Dorsolateral prefrontal cortex (tissue), 122 donors: ENCODE measurements at places on chromosomes 4 and X. TPM values are rescaled to one million over a fixed set of nuclear protein-coding genes. Genes with fewer than 3 reads are reported as not detected.

ADAMTS3 gene
- total RNA-seq = 10.3 TPM

USP53 gene
- total RNA-seq = 14.0 TPM

HSFX4 gene
- total RNA-seq = 0.43 TPM

VCX3B gene
- not detected for total RNA-seq

F9 gene
- not detected for total RNA-seq

ZCCHC18 gene
- 6.0 TPM for total RNA-seq

RNF212 gene
- 6.3 TPM for total RNA-seq

BEND2 gene
- not detected for total RNA-seq

ASMT gene
- not detected for total RNA-seq

MAGEA2B gene
- not detected for total RNA-seq

JAKMIP1 gene
- total RNA-seq = 59.7 TPM

NEK1 gene
- total RNA-seq = 38.4 TPM

PABPC4L gene
- total RNA-seq = 0.35 TPM

AMBN gene
- not detected for total RNA-seq

TXK gene
- total RNA-seq = 3.6 TPM

ARHGAP6 gene
- total RNA-seq = 2.6 TPM

WDR45 gene
- total RNA-seq = 82.2 TPM

MAGED1 gene
- total RNA-seq = 204 TPM

CYSLTR1 gene
- 1.1 TPM for total RNA-seq

CLDN22 gene
- total RNA-seq = not detected

CXCL3 gene
- total RNA-seq = not detected

SSX2B gene
- not detected for total RNA-seq

KLF8 gene
- 8.8 TPM for total RNA-seq

HELT gene
- not detected for total RNA-seq

TMPRSS11F gene
- total RNA-seq = not detected

SLC9B1 gene
- 2.3 TPM for total RNA-seq

GAB3 gene
- total RNA-seq = 1.6 TPM

TMPRSS11D gene
- not detected for total RNA-seq

HMGB3 gene
- total RNA-seq = 14.0 TPM

GYG2 gene
- total RNA-seq = 16.3 TPM

MAGED4 gene
- 63.6 TPM for total RNA-seq

SYNPO2 gene
- total RNA-seq = 24.2 TPM

IL9R gene
- 0.44 TPM for total RNA-seq

ATP2B3 gene
- total RNA-seq = 29.7 TPM

ZNF518B gene
- 18.3 TPM for total RNA-seq

SMPX gene
- 0.92 TPM for total RNA-seq

RPS6KA6 gene
- total RNA-seq = 12.1 TPM

SUPT20HL2 gene
- total RNA-seq = not detected

PAGE1 gene
- not detected for total RNA-seq
